ENCODE measurements at places on chromosomes 3 and 15. TPM values are rescaled to one million over a fixed set of nuclear protein-coding genes. Genes with fewer than 3 reads are reported as not detected.
A peak's percentile ranks its signal among the peaks of the same experiment; 100 is the strongest.

DNA sequence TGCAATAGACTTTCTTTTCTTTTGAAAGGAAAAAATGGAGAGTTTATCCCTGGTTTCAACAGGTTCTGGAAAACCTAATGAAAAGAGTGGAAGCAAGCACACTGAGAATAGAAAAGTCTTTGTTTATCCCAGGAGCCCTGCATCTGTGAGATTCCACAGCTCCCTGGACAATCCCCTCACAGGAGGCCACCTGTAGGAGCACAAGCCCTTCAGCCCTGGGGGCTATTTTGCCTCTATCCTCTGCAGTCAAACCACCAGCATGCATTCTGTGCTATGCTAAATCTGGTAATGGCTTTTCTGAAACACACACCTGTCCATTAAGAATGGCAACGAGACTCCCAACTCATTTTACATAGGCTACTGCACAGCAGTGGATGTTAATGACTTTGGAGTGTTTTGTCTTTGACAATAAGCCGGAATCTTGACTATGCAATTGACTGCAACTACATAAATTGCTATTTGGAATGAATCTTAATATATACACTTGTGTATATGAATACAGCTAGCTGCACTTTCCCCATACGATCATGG lies 369.4 kb downstream of the NR2F2 start:
- DNase-seq: no peak

DNA sequence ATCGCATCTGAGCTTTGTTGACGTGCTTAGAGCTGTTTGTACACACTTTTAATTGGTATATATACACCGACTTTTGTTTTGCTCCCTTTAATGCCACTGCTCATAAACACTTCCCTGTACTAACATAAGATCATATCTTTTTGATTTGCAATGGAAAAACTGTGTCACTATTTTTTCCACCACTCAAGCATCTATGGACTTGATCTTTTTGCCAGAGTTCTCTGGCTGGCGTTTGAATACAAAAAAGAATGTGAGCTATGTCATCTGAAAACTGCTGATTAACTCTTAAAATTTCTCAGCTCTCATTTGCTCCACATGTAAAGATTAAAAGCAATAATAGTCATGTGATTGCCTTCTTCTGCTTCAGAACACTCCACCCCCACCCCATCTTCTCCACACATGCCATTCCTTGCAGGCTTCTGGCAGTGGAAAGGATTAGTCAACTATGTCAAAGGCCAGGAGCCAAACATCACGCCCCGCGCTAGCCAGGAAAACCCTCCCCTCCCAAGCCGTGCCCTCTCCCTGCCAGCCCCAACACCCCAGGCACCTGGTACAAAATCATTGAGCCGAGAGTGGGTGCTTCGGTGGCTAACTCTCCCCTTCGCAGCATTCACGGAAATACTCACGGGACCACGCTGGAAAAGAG lies 123.4 kb upstream of the MEF2A start:
- DNase-seq: no peak

- DNase-seq: no peak
Observed at GRCh38 chr3:124960105-124960504, 25.6 kb upstream of the MUC13 start.

GRCh38 chr3:48548729-48549705 lies 7.6 kb downstream of the PFKFB4 start:
- DNase-seq: peak; percentile 89

DNA sequence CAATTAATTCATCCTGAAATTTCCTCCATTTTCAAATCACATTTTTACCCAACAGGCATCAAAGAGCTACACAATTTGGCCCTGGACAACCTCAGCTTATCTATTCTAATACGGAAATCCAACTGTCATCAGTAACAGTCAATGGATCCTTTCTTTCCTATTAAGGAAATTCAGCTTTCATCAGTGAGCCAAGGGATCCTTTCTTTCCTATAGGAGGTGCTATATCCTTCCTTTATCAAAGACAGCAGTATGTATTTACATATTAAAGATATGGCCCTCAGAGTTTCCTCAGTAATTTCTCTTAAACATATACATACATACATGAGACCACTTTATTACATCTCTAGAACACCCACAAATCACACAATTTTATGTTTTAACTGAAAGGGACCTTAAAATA lies 10.1 kb downstream of the DHX36 start:
- DNase-seq: no peak

GRCh38 chr3:113212844-113213375 lies 1.6 kb downstream of the BOC start:
- DNase-seq: no peak

DNA sequence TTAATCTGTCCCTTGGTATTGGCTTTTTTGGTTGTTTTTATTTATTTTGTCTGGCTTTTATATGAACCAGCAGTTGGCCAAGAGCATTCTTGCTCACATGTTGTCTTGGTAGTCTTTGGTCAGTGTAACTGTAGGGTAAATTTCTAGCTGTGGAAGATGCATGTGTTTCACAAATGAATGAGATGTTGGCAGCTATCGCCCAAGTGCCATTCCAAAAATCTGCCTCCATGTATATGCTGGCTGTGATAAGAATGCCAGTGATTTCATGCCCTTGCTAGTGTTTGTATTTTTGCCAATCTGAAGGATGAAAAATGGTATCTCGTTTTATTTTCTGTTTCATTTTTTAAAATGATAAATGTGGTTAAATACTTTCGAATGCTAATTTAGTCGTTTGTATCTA lies 50.1 kb downstream of the TLNRD1 start:
- DNase-seq: no peak

GRCh38 chr3:186828340-186828739 lies 14.2 kb upstream of the ADIPOQ start:
- no peak for DNase-seq

GRCh38 chr15:29138260-29138659 lies 131.4 kb downstream of the NSMCE3 start:
- DNase-seq: no peak

GRCh38 chr3:47455806-47456452 lies 19.8 kb downstream of the SCAP start:
- no peak for DNase-seq

GRCh38 chr3:5464649-5465048 lies 277.1 kb downstream of the EDEM1 start:
- DNase-seq: no peak

- DNase-seq: no peak
Observed at GRCh38 chr3:115861166-115861733, 237.9 kb downstream of the GAP43 start.

- DNase-seq: no peak
Observed at GRCh38 chr15:58249646-58250312, 111.6 kb downstream of the AQP9 start.

DNA sequence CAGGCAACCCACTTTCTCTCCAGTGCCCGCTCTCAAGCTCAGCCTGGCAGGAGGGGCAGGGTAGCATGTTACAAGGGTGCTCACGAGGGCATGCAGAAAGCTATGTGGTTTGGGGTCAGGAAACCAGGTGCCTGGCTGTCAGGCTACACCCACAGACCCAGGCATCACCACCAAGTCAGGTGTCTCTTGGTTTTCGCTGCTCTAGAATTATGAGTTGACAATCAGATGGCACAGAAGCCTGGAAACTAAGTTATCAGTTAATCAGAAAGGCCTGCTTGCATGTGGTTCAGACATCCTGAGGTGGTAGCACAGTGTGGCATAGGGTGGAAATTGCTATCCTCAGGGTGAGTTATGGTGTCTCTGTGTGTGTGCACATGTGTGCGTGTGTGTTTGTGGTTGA lies 16.2 kb upstream of the CCR9 start:
- no peak for DNase-seq

- no peak for DNase-seq
Observed at GRCh38 chr3:128781164-128781563, 55.2 kb downstream of the RAB7A start.

GRCh38 chr15:79099692-79100091 lies 9.1 kb upstream of the RASGRF1 start:
- DNase-seq: no peak

DNA sequence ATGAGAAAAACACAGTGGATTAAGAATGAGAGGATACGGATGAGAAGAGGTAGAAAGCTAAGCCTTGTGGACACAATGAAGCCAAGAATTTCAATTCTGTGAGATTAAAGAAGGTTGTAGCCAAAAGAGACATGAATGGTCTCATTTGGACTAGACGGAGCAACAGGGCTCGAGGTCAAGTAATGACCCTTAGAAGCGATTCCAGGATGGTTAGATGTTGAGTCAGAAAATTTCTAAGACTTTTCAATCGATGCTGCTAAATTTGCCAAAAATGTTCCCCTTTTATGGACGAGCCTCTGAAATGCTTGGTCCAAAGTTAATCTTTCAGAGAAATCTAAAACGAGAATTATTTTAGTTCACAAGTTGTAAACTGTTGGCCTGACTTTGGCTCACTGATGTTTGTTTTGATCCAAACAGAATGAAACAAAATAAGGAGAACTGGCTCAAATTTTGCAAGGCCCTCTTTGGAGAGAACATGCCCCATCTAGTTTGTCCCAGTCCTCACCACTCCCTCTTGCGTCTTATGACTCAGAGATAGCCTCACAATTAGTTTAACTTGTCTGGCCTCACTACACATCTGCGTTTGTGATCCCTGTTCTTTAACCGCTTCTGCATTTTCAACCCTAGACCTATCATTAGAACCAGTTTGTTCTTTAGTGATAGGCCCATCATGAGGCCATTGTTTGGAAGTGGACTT lies 235.5 kb downstream of the PDZRN3 start:
- DNase-seq: no peak

The TIMMDC1 gene
- 88.6 TPM for total RNA-seq

The ECE2 gene
- not detected for total RNA-seq

The POC1A gene
- 7.6 TPM for total RNA-seq

The EOMES gene
- total RNA-seq: not detected

The COLQ gene
- total RNA-seq: 0.79 TPM

The SH2D7 gene
- 1.6 TPM for total RNA-seq

The UACA gene
- 57.3 TPM for total RNA-seq

The C3orf85 gene
- total RNA-seq: 10.5 TPM

The LINGO1 gene
- total RNA-seq: 1.1 TPM

The CCDC9B gene
- 28.7 TPM for total RNA-seq

The GOLGA6L10 gene
- 1.4 TPM for total RNA-seq
